Stomach (tissue), 19 donors: ENCODE measurements at places on chromosomes 3 and 15.

GRCh38 chr3:43061101-43061895 is 44.6 kb downstream of the POMGNT2 start:
- no peaks in the 10 kb centered on the region for H3K27me3 ChIP-seq
- no peaks in the 10 kb centered on the region for H3K36me3 ChIP-seq
- DNase-seq: no peak

DNA sequence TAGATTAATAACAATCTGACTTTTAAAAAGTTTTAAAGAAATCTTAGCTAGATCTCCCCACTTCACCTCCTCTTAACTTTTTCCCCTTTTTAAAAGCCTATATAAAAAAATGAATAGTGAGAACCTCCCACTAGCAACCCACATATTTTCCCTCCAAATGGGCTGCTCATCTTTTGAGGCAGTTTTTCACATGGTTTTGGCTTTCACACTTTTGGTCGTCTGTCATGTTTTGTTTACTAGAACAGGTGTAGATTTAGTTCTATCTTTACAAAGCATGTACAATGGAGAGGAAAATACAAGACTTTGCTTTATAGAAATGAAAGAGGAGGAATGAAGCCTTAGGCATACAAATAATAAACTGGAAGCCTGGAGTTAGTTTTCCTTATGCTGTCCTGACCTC is 126.7 kb upstream of the EOMES start:
- H3K4me1 ChIP-seq: no peaks in the 10 kb centered on the region
- DNase-seq: no peak
- H3K27ac ChIP-seq: no peak overlapping the region
- no peak overlapping the region for H3K4me3 ChIP-seq
- no peaks in the 10 kb centered on the region for H3K36me3 ChIP-seq

GRCh38 chr3:28915741-28916500 is 364.9 kb upstream of the RBMS3 start:
- no peaks in the 10 kb centered on the region for H3K27me3 ChIP-seq
- peaks cover 5% of the 10 kb centered on the region for H3K4me1 ChIP-seq
- no peak overlapping the region for H3K4me3 ChIP-seq
- peak; percentile 26 for DNase-seq
- peak overlapping the region; percentile 39 for H3K27ac ChIP-seq

- H3K27ac ChIP-seq: no peak overlapping the region
- no peaks in the 10 kb centered on the region for H3K27me3 ChIP-seq
- H3K36me3 ChIP-seq: no peaks in the 10 kb centered on the region
- H3K4me3 ChIP-seq: no peak overlapping the region
Measured at GRCh38 chr15:63172851-63173451, 15.7 kb upstream of the RPS27L start.
